ENCODE measurements at places on chromosomes 5 and 9. TPM values are rescaled to one million over a fixed set of nuclear protein-coding genes. Genes with fewer than 3 reads are reported as not detected.

- no peak for DNase-seq
- H3K36me3 ChIP-seq, result no peaks in the 10 kb centered on the region
- H3K4me3 ChIP-seq, result no peak overlapping the region
Observed at GRCh38 chr5:88833371-88834130, 49.4 kb downstream of the MEF2C start.

DNA sequence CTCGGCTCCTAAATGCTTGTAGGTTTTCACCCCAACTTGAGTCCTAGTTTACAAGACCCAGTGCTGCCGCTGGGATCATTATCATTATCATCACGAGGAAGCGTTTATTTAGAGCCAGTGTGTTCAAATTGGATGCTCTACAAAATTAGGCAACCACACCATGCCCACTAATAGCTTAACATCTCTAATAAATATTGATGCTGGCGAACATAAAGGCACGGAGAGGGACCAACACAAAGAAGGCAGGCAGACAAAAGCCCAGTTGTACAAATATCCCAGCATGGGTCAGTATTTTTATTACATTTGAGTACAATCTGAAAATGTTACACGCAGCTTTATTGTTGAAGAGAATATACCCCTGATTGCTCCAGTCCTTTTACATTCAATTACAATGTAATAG is 4.7 kb downstream of the CFAP77 start:
- no peak overlapping the region for H3K27ac ChIP-seq
- H3K36me3 ChIP-seq, result no peaks in the 10 kb centered on the region
- no peak overlapping the region for H3K4me3 ChIP-seq
- no peak for DNase-seq

DNA sequence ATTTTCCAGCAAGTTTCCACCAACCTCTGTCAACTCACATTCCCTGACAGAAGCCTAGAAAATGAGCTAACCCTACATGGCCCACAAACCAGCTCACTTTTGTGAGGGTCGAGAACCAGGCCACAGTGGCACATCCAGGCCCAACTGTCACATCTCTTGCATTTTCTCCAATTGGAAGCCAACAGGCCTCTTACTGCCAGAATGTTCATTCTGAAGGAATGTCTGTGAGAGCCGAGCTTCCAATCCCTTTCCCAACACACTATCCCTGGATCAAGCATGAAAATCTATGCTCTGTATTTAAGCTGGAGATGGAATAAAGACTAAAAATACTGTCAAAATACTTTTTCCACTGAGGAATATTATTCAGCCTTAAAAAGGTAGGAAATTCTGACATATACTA is 20.0 kb downstream of the MARCHF3 start:
- no peaks in the 10 kb centered on the region for H3K27me3 ChIP-seq
- no peaks in the 10 kb centered on the region for H3K36me3 ChIP-seq
- H3K4me3 ChIP-seq, result no peak overlapping the region
- DNase-seq, result no peak
- H3K27ac ChIP-seq, result no peak overlapping the region

DNA sequence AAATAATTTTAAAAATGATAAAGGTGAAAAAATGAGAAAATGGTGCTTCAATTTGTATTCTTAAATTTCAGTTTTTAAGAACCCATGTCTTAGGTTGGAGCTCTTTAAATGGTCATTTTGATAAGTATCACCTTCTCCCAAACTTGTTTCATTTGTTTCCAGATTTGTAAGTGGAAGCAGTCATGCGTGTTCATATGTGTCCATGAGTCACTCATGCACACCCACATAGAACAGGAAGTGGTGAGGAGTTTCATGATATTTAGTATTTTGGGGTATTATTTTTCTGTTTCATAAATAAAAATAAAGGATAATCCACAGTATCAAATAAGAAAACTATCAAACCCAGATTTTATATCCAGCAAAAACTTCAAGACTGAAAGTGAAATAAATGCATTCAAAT is 570.4 kb upstream of the ST8SIA4 start:
- no peaks in the 10 kb centered on the region for H3K36me3 ChIP-seq
- H3K27me3 ChIP-seq, result no peaks in the 10 kb centered on the region
- no peak overlapping the region for H3K4me3 ChIP-seq
- DNase-seq, result no peak

DNA sequence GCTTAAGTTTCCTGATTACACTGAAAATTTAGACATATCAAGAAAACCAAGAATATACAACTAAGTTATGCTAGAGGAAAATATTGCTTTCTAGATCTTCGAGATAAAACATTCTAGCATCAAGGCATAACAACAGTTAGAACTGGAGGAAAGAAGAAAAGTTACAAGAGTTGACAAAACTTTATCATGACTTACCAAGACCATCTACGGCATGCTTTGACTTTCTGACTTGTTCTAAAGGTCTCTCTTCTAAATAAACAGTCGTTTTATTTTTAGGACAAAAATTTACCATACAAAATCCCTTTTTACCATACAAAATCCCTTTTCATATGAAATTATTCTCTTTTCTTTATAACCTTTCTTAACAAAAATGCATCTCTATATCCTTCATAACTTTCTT is 1110.1 kb upstream of the CDH10 start:
- no peaks in the 10 kb centered on the region for H3K36me3 ChIP-seq
- no peaks in the 10 kb centered on the region for H3K4me1 ChIP-seq
- no peaks in the 10 kb centered on the region for H3K27me3 ChIP-seq
- H3K27ac ChIP-seq, result no peak overlapping the region
- H3K4me3 ChIP-seq, result no peak overlapping the region

The ARHGEF37 gene
- total RNA-seq, result 1.1 TPM

Measured in activated CD4-positive, alpha-beta memory T cell treated with anti-CD3 and anti-CD28 coated beads, Interleukin-2, amount 10 ng/mL, durations not matched to agents 7 days and 5 days (primary cell).